HL-60 (cell line): ENCODE measurements at places on chromosomes 1 and 21.
A peak's percentile ranks its signal among the peaks of the same experiment; 100 is the strongest.

DNA sequence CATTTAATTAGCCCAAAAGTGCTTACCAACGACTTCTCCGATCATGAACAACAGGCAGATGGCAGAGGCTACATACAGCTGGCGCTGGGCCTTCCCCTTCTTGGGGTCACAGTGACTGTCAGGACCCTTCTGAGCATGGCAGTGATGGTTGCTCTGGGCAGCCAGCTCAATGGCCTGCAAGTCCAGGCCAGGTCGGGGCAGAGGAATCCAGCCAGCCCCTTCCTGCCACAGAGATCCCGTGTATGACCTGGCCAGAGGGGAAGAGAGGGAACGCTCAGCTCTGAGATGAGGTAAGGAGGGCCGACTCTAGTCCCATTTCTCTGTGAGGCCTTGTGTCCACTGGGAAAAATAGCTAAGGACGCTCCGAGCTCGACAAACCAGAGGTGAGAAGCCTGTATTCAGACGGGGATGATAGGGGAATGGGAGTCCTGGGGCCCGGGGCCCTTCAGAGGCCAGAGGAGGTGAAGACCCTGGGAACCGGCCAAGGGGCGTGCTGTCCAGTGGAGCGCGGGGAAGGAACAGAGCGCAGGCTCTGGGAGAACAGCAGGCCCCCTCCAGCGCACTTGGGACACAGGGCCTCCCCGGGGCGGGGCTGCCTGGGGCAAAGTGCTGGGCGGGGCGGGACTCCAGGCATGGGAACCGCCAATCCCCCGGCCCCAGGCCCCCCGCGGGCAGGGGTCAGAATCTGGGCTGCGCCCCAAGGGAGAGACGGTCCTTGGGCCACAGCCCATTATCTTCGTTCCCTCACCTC is 772 bp downstream of the SLC30A2 start:
- no peak for DNase-seq

- DNase-seq = no peak
Measured at GRCh38 chr21:33945652-33946270, 30.2 kb upstream of the ATP5PO start.

DNA sequence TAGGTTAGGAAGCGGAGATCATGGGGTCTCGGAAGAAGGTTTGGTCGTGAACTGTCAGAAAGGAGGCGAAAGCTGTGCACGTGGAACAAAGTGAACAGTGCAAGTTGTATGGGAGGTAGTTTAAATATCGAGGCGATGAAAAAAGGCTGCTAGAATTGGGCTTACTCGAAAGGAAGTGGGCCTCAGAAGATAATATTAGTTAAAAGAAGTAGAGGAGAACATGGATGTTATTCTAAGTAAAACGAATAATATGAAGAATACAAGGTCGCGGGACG is 571 bp downstream of the WDR3 start:
- no peak for DNase-seq

DNA sequence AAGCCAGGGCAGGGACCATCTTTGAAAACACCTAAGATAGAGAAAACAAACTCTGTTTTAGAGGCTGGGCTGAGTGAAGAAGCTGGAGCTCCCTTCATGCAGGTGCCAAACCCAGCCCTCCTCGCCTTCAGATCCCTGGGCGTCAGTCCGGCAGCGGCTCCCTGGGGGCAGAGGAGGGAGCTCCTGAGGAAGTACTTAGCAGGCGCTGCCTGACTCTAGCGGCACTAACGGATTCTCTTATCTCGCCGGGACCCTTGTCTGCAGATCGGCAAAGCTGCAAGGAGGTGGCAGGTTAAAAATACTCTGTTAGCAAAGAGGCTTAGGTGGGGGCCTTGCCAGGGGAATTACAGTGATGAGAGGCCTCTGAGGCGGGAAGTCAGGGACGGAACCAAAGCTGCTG is 79.6 kb downstream of the PLXNA2 start:
- DNase-seq = no peak

DNA sequence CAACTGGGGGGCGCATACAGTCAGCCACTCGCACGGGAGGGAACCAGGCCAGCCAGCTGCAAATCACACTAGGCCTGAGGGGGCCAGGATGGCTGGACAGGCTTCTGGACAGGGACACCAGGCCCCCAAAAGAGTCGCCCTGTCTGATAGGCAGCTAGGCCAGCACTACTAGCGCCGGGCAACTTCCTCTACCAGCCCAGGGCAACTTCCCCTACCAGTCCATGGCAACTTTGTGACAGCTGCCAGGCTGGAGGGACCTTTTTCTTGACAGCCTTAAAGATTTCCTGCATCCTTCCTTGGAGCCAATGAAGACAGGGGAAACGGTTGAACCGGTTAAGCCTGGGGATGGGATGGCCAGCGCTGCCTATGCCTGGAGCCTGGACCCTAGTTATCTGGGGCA is 5.1 kb downstream of the IFFO2 start:
- DNase-seq = peak; percentile 70

DNA sequence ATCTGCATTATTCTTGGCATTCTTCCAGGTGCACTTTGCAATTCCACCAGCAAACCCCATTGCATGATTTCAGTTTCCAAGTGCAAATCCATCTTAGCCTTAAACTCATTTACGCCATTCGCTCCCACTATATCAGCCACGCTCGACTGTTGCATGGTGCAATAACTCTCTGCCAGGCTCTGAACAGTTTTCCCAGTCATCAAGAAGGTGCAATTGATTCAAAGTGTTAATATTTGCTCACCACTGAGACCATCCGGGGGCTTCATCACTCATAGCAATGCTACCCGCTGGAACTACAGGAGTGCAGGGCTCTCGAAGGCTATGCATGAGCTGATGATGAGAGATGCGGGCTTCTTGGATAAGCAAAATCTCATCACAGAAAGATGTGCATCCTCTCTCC is 488.2 kb downstream of the OMA1 start:
- DNase-seq = no peak

DNA sequence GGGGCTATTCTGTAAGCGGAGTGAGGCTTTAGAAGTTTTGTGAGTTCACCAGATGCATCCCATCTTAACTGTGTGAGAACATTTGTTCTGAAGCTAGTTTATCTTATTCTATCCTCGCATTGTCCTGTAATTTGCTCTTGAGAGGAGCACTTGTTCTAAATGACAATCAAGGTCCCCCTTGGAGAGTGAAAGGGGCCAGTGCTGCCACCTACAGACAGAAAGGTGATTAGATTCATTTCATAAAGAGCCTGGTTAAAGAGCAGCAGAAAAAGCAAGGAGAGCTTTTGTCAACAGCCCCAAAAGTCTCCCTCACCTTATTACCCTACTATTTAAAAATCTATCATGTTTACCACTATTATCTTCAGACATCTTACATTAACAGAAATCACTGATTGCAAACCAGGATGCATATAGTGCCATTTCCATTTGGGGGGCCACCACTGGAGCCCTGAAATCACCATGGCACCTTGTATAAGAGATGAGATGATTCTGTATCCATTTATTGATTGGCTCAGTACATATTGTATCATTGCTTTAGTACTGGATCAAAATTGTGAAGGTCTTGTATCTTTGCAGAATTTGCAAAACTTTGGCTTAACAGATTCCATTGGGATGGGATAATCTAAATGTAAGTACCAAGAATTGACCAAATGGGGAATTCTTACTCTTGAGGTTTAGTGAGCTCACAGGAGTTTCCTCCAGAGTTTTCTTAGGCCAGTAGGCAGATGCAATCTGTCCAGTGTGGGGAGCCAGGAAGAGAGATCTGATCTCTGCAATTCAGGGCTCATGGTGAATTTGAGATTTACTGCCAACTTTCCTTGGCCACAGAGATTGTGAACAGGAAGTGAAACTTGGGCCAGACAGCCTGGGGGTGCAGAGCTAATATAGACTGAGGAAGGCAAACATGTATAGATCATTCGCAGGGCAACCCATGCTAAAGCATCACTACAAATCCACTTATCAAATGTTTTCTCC is 64.3 kb upstream of the TRABD2B start:
- DNase-seq = peak; percentile 26

DNA sequence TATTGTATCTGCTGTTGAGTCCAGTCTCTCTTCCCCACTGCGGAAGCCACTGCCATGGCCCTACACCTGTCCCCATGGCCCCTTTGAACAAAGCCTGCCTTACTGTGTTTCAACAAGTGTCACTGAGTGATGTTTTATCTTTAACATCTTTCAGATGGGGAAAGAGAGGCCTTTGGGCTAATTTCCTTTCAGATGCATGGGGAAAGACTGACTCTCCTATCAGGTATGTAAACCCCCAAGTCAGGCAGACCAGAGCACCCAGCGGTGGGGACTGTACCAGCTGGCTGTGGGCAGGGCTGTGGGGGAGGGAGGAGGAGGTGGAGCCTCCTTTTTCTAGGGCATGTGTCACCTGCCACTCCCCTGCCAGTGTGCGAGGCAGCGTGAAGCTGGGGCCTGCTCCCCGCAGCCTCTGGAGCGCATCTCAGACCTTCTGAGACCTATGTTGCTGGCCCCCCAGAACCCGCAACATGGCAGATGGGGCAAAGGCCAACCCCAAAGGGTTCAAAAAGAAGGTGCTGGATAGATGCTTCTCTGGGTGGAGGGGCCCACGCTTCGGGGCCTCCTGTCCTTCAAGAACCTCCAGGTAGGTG is at the start of gene PLA2G2F:
PLA2G2F (plus strand) TSS at position 363 of the 590 bp plus-strand sequence; CDS start at position 468, 105 bp downstream.
- DNase-seq = no peak

GRCh38 chr1:87044424-87044823 is 130.0 kb downstream of the HS2ST1 start:
- DNase-seq = no peak

DNA sequence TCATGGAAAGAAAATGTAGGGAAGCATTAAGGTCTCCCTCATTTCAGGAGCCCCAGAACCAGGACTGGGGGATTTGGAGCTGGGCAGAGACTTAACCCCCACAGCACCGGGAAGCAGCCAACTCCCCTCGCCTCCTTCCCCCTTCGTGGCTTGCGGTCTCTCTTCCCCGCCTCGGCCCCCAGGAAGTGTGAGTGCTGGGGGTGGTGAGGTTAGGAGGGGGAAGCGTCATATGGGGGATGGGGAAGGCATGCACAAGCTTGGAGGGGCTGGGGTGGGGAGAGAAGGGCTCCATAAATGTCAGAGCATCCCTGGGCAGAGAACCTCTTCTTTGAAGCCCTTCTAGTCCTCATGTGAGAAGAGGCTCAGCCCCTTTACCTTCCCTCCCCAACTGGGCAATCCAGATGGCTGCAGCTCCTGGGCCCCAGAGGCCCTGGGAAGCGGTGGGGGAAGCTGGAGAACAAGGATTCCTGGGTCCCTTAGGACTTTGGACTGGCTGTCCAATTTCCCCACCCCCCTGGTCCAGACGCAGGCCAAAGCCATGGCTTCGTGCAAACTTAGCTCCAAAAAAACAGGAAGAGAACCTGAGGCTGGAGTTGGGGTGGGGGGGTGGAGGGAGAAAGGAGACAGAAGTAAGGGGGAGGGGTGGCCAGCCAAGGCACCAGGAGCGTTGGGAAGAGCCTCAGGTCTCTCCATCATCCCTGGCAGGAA is 7.8 kb downstream of the ZBTB7B start:
- peak; percentile 89 for DNase-seq

DNA sequence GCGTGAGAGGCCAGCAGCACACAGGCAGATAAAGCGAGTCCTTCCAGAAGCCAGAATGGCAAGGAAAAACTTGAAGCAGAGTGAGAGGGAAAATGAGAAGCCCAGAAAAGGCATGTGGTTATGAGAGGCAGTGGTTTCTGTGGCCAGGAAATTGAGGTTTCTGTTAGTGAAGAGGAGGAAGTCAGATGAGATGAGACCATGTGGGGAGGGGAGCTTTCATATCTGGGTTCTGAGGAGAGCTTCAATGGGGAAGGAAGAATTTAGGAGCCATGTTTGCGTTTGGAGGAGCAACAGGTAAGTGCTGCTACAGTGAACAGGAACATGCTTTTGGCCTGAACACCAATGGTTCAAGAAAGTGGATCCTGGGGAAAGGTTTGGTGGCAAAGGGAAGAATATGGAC is 6.1 kb upstream of the CD1A start:
- peak; percentile 56 for DNase-seq

DNA sequence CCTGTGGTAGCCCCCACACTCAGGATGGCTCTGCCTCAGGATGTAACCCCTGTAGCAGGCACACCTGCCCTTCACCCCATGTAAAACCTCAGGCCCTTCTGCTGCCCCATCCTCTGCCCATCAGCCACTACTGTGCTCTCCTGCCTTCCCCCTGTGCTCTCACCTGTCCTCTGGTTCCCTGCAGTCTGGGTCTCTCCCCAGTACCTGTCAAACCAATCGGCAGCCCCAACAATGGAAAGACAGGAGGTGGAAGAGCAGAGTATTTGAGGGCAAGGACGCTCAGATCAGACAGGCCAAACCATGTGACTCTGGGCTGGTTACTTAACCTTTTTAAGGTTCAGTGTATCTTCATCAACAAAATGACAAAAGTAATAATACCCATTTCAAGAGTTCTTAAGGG is 30.9 kb downstream of the SMIM12 start:
- DNase-seq = no peak

DNA sequence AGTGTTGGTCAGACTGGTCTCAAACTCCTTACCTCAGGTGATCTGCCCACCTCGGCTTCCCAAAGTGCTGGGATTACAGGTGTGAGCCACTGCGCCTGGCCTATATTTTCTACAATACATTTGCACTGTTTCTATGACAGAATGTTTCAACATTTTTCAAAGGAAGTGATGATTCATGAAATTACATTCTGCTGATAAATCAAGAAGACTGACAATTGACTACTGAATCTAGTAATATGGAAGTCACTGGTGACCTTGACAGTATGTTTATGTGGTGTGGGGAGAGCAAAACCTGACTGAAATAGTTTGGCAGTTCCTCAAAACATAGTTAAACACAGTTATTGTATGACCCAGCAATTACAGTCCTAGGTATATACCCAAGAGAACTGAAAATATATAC is 18.1 kb downstream of the LRIF1 start:
- DNase-seq = no peak

GRCh38 chr1:29575277-29575676 is 339.0 kb downstream of the PTPRU start:
- DNase-seq = no peak

GRCh38 chr1:67336157-67336556 is 28.5 kb downstream of the IL12RB2 start:
- no peak for DNase-seq

DNA sequence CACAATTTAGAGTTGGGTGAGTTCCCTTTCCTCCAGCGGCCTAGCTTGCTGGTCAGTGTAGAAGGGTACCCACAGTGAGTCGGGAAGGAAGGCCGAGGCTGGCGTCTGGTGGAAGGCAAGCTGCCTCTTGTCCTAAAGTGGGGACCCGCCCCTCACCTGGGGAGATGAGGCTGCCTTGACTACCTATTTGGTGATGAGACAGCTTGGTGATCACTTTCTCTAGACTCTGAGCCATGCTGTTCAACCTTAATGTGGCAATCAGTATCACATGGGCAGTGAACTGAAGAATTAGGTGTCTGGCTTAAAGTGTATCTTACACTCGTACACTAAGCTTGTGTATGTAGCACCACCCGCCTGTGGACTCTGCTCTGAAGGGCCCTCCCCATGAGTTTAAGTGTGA is 100.7 kb downstream of the COLGALT2 start:
- DNase-seq = no peak

- no peak for DNase-seq
Measured at GRCh38 chr21:39612233-39613040, at the start of gene B3GALT5. TSS of gene B3GALT5 (plus strand) at chr21:39612940. CDS start at chr21:39660560, 47,620 bp downstream.

- DNase-seq = no peak
Measured at GRCh38 chr1:232766241-232766890, 38.9 kb upstream of the MAP10 start.

DNA sequence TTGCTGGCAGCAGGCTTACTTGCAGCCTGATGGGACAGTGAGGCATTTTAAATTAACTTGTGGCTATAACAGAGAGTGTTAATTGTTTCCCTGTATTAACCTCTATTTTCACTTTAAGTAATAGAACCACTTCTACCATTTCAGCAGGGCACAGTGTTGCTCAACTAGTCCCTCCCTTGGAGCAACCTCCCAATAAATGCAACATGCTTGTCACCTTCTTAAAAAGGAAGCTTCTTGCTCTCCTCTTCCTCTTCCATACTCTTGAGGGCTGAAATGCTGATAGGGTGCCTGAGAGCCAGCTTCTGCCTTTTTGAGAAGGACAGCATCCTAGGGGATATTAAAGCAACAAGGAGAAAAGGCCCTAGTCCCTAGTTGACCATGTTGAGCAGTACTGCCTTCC is 52.1 kb downstream of the C4BPA start:
- peak; percentile 86 for DNase-seq
